Activated naive CD4-positive, alpha-beta T cell treated with anti-CD3 and anti-CD28 coated beads for 36 hours (primary cell): ENCODE measurements at places on chromosomes 13 and 19.

DNA sequence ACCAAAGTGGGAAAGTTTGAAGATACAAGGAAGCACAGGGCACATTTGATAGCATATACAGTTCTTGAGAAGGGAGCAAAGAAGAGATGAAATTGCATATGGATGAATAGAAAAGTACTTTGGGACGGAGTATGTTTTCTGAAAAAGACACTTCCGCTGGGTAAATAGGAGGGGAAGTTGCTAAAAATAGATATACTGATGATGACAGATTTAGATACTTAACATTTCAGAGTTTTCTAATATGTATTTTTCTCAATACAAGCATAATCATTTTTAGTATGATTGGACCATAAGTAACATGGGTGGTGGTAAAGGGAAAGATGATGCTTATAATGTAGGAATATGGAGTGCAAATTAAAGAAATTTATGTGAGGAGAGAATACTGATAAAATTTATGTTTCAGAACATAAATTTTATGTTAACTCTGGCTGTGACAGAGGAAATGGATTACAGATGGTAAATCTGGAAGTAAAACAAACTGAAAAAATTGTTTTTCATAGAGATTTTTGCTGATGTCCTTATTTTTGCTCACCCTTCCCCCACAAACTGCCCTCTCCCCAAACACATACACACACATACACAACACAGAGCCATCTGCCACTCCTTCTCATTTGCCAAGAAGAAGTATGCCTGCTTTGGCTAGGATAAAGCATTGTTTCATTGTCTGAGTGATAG is 583.9 kb upstream of the MIR17HG start:
- DNase-seq = no peak

GRCh38 chr19:58497634-58498170 is 14.1 kb downstream of the SLC27A5 start:
- no peak for DNase-seq

GRCh38 chr13:93689333-93689732 is 462.7 kb downstream of the GPC6 start:
- DNase-seq = no peak

- DNase-seq = no peak
Measured at GRCh38 chr13:59363313-59363712, 800.4 kb downstream of the DIAPH3 start.

GRCh38 chr19:2047449-2048103 is 3.5 kb downstream of the MKNK2 start:
- no peak for DNase-seq

DNA sequence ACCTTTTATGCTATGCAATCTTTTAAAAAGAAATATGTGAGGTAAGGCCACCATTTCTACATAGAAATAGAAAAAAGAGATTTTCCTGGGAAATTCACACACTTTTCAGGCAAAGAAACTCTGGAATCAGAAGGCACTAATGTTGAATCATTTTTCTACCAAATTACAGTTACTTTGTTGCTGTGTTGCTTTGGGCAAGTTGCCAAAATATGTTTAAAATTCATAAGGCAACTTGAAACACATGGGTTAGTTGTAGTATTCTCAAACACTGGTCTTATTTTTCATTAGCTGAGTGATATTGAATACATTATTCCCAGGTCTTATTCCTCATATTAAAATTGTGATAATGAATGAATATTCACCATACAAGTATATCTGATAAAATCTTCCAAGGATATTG is 195.0 kb upstream of the SLITRK1 start:
- no peak for DNase-seq

DNA sequence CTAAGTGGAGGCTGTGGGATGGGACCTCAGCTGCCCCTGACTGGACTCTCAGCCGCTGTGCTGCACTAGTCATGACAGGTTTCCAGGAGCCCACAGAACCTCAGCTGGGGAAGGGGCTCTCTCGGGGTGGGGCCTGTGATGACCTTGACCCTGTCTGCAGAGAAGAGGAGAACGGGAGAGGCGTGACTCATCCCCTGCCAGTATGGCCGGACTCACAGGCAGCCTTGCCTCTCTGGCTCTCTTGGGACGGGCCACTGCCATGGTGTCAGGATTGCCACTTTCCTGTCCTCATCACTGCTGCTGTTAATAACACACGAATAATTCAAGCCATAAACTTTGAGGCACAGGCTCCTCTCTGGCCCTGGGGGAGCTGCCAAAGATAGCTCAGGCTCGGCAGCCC is 295.3 kb downstream of the UQCRFS1 start:
- DNase-seq = no peak

GRCh38 chr19:46124638-46125115 is at the start of gene IGFL3:
TSS of gene IGFL3 (minus strand) at chr19:46124688. CDS start at chr19:46124649, 39 bp downstream.
- DNase-seq = no peak

GRCh38 chr19:30325676-30326392 is 46.4 kb upstream of the ZNF536 start:
- DNase-seq = no peak

DNA sequence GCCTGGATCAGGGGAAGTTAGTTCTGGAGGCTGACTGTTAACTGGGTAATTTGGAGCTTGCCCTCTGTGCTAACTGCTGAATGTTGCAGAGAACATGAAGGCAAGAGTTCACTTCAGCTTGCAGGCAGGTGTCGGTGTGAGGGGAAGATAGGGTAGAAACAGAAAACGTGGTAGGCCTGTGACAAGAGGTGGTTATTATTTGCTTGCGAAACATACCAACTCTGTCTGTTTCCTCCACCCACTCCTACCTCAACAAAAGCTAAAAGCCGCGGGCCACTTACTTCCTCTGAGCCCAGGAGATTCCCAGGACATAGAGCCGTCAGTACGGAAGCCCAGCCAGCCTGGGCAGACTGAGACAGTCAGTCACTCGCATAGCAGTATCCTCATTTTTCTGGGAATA is 119.2 kb upstream of the ABCC4 start:
- DNase-seq = no peak

DNA sequence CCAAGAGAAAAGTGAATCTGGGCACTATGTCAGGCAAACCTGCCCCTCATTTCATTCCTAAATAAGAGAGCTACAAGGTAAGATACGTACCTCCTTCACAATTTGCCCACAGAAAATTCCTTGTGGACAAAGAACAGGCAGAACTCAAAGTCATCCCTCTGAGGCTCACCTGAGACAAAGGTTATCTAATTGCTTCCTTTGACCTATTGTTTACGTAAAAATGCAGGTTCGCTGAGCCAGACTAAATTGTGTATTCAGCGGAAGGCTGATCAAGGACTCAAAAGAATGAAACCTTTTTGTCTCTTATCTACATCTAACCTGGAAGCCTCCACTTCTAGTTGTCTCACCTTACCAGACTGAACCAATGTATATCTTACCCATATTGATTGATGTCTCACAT is 213.3 kb downstream of the POSTN start:
- no peak for DNase-seq

DNA sequence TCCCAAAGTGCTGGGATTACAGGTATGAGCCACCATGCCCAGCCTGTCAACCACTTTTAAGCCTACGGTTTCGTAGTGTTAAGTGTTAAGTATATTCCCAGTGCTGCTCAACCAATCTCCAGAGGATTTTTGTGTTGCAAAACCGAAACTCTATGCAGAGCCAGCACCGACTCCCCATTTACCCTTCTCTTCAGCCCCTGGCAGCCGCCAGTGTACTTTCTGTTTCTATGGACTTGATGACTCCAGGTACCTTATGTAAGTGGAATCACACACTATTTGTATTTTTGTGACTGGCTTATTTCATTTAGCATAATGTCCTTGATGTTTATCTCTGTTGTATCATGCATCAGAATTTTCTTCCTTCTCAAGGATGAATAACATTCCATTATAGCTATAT is 1.1 kb downstream of the SULT2A1 start:
- no peak for DNase-seq

DNA sequence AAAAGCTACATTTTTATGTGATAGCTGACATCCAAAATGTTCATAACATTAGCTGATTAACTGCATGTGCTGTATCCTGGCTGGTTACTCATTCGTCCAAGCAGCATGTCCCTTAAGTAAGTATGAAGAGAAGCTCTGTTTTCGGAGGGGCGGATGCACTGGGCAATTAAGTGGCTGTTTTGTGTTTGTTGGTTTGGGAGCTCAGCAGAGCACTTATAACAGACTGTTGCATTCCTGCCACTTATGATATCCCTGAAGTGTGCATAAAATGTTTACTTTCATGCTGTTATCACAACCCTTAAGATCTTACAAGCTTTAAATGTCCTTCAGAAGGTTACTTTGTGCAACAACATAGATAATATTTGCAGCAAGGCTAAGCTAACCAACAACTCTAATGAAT is 264.1 kb downstream of the NALCN start:
- DNase-seq = no peak

GRCh38 chr13:102707467-102707866 is 12.6 kb upstream of the METTL21C start:
- no peak for DNase-seq

DNA sequence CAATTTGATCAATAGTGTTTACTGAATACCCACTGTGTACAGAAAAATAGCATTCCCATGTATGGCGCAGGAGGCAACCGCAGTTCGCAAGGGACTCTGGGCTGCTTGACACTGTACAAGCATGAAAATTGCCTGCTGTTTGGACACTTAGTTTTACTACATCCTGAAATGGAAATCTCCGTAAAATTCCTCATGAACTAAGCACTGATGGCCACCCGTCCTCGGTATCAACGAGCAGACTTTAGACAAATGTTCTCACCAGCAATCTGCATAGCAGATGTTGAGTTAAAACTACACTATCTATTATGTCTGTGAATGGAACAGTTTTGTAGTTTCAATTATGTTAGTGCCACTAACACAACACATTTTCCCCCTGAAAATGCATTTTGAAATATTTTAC is 294.7 kb downstream of the DCLK1 start:
- DNase-seq = no peak

DNA sequence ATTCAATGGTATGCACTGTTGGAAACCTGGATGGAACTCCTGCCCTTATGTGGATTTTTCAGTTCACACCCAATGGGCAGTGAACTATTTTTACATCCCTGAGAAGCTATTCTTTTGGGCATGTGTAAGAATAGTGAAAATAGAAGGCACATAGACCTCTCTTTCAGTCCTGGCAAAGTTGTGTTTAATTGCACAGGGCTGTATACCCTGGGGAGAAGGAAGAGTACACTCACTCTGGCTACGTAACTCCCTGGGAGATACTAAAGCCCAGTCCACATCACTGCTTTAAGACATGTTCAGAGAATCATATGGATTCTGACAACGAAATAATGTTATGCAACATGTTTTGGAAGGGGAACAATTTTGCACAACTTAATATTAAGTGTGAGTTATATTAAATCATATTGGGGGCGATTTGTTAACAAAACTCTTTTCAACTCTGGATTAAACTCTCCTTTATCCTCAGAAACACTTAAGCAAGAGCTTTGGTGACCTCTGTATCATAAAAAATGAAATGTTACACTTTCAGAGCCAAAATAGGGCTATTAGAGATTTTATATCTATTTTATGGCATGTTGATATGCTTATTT is 166.1 kb downstream of the DCT start:
- DNase-seq = no peak

- DNase-seq = no peak
Measured at GRCh38 chr19:28929006-28929405, 283.9 kb downstream of the UQCRFS1 start.

DNA sequence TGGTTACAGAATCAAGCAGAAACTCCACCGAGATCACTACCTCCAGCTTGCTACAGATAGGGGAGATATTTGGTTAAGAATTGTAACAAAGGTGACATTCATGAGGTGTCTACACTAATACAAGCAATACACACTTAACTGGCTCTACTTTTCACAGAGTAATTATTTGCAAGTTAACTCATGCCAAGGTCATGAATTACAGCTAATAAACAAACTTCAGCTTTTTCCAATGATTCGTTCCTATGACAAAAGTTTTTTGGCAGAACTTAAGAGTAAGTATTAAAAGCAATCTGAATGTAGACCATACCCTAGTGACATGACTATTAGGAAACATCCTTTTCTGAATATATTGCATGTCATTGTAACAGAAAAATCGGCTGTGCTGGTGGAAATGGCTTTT is 72.1 kb downstream of the LHFPL6 start:
- DNase-seq = no peak
